Stimulated activated CD4-positive, alpha-beta T cell treated with anti-CD3 and anti-CD28 coated beads, Interleukin-15, amount 100 ng/mL, for 48 hours (primary cell): ENCODE measurements at places on chromosomes 4 and X.
A peak's percentile ranks its signal among the peaks of the same experiment; 100 is the strongest.

DNA sequence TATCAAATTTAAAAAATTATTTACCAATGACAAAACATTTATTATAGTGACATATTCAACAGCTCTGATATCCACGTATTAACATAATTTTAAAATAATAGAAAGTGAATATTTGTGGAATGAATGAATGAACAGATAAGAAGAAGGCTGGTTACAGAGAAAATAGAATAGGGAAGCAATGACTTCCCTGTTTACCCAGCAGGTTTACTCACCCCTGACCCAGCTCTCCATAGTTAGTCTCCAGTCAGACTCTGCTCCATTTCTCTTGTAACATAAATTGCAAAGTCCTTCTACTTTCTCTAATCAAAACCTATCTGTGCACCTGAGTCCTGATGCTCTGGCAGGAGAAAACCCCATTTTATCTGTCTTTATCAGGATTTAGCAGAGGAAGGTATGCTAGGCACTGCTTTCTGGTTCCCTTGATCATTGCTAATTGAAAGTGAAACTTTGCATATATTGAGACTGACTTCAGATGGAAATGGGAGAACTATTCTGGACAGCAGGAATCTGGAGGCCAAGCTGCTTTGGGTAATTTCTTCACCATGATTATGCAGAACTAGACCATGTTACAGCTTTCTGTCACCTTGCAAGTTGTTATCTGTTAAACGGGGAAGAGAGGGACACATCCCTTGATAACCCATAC, 363.0 kb downstream of the FAT4 start:
- no peak for DNase-seq

GRCh38 chrX:71111141-71111843, at the start of gene IL2RG:
Gene IL2RG (minus strand): TSS chrX:71111577. CDS start chrX:71111539, 38 bp downstream.
- DNase-seq: peak; percentile 78

DNA sequence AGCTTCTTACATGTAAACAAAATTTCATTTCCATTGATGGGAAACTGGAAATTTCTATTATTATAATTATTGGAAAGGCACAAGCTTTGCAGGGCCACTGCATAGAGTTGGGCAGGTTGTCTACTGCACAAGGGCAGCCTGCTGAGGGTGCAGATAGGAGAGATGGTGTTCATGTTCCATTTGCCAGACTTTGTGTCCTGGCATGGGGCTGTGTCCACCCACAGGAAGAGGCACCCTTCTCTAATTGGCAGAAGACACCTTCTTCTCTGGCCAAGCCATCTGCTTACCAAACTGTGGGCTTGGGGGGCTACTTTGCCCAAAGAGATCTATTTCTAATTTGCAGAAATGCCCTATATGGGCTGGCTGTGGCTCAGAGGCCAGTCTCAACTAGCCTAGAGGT, 140.7 kb downstream of the GATB start:
- no peak for DNase-seq

GRCh38 chr4:46441136-46441859, 51.4 kb upstream of the GABRA2 start:
- DNase-seq: no peak

GRCh38 chrX:68084765-68085164, 348.5 kb downstream of the OPHN1 start:
- no peak for DNase-seq

DNA sequence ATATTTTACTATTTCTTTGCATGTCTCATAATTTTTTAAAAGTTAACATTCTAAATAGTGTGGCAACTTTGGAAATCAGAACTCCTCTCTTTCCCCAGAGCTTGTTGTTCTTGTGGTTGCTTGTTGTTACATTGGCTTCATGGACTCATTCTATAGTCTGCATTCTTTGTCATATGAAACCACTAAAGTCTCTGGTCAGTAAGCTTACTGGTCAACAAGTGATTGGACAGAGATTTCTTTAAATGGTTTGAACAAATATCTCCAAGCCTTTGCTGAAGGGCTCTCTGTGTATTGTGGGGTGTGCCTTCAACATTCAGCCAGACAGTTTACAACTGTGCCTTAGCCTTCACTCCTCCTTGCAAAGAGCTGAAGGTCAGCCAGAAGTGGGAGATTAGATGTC, 147.2 kb downstream of the OPHN1 start:
- no peak for DNase-seq

DNA sequence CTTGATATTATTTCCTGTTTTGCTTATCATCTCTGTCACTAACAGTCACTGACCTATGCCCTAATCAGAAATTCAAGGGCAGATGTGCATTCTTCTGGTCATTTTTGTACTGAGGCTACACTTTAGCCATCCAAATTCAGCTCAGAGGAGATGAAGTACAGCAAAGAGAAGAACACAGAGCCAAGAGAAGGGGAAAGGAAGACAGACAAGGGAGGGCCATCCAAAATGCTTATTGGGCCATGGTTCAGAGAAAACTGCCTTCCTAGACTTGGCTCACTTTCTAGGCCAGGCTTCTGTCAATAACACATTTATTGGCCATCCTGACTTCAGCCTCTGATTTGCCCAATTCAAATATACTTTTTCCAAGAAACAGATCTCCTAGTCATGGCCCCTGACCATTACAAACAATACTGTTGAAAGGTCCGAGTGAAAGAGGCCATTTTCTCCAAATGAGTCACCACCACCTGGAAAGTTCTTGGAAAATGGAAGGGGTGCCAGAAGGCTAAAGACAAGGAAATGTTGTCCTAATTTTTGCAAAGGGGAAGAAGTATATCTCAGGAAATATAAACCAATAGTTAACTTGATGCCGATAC, 56.4 kb downstream of the DCX start:
- no peak for DNase-seq

DNA sequence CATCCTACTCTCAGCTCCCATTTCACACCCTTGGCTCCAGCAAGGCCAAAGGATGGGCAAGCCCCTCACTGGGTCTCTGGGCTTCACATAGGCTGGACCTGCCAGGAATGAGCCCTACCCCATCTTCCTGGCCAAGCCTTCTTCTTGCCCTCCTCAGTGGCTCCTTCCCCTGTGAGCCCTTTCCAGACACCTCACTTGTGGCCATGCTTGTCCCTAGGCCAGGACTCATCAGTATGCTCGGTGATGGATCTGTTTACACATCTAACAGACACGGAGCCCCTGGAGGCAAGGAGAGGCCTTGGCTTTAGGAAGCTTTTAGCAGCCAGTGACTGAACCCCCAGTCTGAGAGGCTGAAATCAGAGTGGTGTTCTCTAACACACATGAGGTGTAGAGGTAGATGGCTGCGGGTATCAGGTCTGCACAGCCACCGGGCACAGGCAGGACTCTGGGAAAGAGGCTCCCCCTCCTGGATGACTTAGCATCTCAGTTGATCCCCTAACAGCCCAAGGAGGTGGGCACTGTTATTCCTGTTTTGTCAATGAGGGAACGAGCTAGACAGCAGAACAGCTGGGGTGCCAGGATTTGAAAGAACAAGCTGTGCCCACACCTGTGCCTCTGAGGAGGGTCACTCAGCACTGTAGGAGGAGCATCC, 44.8 kb downstream of the PPP2R2C start:
- no peak for DNase-seq

- no peak for DNase-seq
Observed at GRCh38 chr4:6989331-6989923, 53.7 kb upstream of the TADA2B start.

- no peak for DNase-seq
Observed at GRCh38 chrX:133314281-133314680, 96.1 kb upstream of the TFDP3 start.

DNA sequence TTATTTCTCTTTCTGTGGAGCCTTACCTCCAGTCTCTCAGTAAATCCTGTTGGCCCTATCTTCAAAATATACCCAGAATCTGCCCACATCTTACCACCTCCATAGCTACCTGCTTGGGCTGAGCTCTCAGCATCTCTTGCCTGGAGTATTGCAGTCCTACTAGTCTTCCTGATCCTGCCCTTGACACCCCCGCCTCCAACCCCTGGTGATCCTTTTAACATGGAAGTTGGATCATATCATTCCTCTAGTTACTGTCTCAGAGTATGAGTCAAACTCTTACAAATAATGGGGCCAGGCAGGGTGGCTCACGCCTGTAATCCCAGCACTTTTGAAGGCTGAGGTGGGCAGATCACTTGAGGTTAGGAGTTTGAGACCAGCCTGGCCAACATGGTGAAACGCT, 43.1 kb upstream of the SETD7 start:
- no peak for DNase-seq

DNA sequence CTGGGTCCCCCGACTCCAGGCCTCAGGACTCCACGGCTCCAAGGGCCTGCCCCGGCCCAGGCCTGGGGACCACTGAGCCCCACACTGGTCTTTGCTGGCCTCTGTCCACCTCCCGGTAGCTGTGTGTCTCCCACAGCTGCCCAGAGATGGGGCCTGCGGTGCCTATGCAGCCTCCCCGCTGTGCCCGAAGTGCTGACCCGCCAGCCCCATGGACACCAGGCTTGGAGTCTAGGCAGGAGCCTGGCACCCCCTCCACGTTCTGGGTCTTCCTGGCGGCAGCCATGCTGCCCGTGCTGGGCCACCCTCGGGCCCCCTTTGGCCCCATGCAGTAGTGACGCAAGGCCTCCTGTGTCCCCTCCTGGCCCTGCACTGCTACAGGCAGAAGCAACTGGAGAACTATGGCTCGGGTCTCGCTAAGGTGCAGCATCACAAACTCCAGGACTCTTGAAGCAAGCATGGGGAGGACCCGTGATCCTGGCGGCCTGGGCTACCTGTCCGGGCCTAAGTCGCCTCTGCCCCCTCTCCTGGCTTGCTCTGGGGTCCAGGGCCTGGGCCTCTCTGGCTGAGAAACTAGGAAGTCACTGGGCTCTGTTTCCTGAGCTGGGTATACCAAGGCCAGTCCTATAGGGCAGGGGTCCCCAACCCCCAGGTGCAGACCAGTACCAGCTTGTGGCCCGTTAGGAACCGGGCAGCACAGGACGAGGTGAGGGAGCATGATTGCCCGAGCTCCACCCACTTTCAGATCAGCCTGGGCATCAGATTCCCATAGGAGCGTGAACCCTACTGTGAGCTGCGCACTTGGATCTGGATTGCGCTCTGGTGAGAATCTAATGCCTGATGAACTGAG, 917 bp downstream of the MYL5 start:
- DNase-seq: no peak

DNA sequence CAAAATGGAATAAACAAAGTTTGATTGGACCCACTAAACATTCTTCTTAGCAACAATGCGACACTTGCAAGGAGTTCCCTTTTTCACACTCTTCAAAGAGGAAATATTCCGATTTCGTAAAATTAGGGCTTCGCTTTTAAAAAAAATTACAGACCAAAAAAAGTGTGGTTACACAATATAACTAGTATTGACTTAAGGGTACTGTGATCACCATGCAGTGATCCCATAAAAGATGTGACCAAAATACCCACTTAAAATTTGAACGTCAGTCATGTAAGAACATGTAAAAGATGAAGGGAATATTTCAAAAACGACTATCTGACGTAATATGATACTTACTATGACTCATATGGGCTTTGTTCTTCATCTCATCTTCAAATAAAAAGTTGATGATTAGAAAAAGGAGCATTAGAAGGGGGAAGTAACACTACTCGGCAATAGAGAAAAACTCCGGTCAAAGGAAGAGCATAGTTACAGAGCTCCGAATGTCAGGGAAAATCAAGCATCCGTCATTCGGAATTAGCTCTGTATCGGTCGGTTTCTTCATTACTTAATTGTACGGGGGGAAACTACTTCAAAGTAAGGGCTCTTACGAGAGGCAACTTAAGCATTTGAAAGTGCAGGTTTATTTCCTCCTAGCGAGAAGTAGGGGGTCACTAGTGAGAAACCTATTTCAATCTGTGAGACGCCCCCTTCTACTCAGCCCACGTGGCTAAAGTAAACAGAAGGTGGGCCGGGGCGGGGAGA, 1.3 kb upstream of the TET2 start:
- DNase-seq: no peak

GRCh38 chr4:119646347-119647071, 17.9 kb upstream of the PDE5A start:
- DNase-seq: no peak

GRCh38 chr4:151165205-151166000, 66.0 kb downstream of the RPS3A start:
- DNase-seq: no peak

DNA sequence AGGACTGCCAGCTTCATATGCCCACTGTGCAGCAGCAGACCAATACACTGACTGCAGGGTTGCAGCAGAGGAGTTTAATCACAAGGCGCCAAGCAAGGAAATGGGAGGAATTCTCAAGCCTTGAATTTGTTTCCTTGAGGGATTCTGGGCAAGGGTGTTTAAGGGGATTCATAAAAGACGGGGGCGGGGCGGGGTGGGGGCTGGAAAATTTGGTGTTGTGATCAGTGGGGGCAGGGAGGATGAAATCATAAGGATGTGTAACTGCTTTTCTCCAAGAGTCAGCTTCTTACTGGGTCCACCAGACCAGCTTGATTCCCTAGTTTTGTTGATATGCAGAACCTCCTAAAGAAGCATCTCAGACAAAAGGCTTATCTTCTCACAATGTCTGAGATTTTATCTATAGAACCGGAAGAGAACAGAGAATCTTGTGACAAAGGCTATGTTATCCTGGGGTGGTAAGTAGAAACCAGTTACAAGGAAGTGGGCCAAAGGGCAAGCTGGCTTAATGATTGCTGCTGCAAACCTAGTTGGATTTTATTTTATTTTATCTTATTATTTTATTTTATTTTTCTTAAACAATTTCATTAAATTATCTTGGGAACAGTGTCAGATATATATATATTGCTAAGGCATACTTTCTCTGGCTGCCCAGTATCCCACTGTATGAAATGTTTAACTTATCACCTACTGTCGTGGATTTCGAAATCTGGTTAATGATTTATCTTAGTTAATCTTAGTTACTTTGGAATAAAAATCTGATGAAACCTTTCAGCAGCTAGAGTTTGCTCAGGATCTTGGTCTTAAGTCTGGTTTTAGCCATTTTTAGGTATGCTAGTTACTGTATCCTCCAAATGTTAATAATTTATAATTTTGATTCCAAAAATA, 276.4 kb downstream of the RPA4 start:
- no peak for DNase-seq

DNA sequence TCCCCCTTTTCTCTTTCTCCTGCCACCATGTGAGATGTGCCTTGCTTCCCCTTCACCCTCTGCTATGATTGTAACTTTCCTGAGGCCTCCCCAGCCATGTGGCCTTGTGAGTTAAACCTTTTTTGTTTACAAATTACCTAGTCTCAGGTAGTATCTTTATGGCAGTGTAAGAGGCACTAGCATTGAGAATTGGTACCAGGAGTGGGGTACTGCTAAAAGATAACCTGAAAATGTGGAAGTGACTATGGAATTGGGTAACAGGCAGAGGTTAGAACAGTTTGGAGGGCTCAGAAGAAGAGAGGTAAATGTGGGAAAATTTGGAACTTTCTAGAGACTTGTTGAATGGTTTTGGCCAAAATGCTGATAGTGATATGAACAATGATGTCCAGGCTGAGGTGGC, 182.0 kb downstream of the CHM start:
- DNase-seq: no peak

GRCh38 chr4:85703096-85703495, 228.1 kb downstream of the ARHGAP24 start:
- no peak for DNase-seq

- DNase-seq: no peak
Observed at GRCh38 chr4:104967034-104967401, 179.7 kb upstream of the TET2 start.
